ENCODE measurements at places on chromosomes 7 and 10.

- no peak for DNase-seq
Measured at GRCh38 chr10:115915429-115915828, 357.6 kb downstream of the GFRA1 start.

- no peak for DNase-seq
Measured at GRCh38 chr10:127398971-127399365, 150.1 kb upstream of the NPS start.

- no peak for DNase-seq
Measured at GRCh38 chr7:112431803-112432202, 18.5 kb upstream of the IFRD1 start.

GRCh38 chr10:11430421-11431215 is 180.8 kb downstream of the USP6NL start:
- DNase-seq, result no peak

DNA sequence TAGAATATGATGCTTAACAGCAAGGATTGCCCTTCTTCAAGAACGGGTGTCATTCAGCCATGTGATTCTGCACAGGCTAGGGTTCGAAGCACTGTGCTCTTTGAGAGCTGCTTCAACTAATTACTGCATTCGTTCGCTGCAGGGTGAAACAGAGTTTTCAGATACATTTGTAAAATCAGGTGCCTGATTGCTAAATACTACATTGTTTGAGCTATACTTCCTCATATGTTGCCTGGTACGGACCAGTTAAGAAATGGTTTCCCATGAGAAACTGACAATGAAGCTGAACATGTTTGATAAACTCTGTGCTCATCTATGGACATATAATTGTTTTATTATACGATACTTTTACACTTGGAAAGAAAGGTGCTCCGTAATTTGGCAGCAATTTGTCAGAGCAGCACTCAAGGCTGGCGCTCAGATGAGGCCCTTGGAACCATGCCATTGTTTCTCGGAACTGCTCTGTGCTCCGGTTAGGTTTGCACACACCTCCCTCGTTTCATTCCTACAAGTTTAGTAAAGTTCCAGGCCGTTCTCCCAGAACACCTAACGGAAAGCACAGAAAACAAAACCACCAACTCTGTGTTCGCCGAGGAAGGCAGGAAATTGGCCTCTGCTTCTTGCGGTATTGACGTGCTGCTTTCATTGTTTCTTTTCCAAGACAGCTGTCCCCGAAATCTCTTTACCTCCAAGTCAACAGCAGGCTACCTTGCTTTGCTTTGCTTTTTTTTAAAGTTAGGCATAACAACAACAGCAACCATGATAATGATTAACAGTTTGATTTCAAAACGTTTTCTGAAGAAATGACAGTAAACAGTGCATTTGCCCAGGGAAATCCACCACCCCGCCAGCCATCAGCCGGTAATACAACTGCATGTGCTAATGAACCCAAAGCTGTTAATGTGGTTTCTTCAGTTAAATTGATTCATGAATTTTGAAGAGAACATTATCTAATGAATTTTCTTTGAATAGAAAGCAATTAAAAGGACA is 206.9 kb downstream of the EBF3 start:
- no peak for DNase-seq

DNA sequence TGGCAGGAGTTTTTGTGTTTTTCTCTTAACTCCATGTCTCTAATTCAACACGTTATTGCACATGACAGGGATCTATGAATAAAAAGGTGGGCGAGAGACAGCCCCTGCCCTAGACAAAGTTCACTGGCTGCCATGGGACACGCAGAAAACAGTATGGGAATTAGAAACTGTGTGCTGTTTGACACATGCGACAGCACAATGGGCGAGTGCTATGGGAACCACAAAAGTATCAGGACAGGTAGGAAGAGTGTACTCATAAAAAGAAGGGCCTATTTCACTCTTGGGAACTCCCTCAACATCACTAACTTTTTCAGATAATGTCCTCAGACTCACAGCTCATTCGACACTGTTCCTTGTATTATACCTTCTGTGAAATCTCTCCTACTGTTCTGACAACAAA is 45.7 kb downstream of the MINDY3 start:
- DNase-seq, result no peak

DNA sequence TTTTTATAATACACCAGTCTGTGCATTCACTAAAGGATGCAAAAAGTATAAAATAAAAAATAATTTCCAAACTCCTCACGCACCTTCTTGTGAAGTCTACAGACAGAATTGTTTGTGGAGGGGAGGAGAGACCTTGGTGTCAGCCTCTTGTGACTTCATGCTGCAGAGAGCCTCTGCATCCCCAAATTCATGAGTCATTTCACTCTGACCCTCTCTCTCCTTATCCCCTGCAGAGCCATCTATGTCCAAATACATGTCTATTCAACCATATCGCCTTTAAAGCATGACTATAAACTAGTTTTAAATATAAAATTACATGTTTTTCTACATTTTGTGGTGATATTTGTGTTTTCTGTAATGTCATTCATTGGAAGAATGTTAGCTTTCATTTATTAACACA is 6.0 kb downstream of the CREB5 start:
- no peak for DNase-seq

GRCh38 chr10:89241486-89242344 is 9.9 kb downstream of the LIPA start:
- DNase-seq, result no peak

DNA sequence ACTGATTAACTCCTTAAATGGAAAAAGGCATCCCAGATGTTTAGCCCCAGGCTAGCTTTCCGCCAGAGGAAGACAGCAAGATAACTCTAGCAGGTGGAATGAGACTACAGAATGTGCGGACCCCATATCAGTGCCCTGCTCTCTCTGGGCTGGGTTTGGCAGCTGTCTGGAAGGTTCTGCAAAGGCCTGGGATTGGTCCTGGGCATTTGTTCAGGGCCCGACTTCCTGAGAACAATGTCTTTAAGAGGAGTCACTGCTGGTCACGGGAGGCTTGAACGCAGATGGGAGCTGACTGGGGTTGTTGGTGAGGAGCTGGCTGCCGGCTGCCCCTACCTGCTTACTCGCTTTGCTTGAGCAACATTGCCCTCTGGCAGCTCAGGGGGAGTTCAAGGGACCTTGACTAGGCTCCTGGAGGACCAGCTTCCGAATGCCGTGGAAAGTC is 130.6 kb upstream of the BTBD16 start:
- no peak for DNase-seq

DNA sequence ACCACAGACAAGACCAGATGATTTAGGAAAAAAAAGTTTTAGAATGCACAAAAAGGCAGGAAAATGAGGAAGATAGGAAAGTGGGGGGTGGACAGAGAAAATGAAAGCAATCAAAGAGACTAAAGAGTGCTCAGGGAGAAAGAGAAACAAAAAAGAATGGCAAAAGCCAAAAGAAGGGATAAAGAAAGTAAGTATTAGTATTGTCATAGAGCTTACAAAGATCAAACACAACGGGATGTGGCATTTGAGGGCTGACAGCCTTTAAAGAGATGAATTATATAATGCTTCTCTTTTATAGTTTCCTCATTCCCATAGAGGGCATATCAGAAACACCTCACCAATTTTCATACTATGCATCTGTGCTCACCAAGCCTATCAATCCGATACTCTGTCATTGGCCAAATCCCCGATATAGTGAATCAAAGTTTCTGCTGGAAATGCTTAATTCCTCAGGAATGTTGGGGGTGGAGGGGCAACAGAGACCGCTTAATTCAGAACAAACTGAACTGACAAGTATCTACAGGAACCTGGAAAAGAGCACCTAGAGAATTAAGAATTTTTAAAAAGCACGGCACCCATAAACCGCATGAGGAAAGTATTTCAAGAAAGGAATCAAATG is 2.7 kb downstream of the COG5 start:
- no peak for DNase-seq
